Tongue (tissue), 3 donors: ENCODE measurements at places on chromosomes 13 and 19.

DNA sequence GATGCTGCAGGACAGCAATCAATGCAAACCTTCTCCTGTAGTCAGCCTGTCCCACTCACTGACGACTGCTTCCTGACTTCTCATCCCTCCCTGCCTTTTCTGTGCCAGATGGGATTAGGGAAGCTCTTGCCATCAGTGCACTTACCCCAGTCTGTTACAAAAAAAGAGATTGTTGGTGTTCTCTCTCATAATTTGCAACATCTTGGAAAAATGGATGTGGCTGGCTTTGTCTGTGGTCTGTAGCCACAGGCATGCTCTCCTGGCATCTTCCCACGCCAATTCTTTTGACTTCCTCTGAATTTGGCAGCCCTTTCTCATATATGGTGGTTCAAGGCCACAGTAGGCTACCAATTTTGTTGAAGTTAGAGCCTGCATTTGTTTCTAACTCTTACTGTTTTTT lies 11.6 kb upstream of the HTR2A start:
- no peak for DNase-seq

DNA sequence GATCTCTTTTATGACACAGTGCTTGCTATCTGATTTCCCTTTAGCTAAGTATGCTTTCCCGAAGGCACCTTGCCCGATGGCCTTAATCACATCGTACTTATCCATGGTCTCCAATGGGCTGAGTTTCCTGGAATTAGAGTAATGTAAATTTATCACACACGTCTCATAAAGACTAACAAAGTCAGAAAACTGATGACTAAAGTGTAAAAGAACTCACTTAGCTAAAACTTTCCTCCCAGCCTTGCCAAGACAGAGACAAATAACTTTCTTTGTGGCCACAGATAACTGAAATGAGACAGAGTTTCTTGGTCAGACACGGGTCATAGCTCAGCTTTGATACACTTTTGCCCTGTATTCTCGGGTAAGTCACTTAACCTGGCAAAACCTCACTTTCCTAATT lies 1.5 kb downstream of the NEK5 start:
- no peak for DNase-seq

DNA sequence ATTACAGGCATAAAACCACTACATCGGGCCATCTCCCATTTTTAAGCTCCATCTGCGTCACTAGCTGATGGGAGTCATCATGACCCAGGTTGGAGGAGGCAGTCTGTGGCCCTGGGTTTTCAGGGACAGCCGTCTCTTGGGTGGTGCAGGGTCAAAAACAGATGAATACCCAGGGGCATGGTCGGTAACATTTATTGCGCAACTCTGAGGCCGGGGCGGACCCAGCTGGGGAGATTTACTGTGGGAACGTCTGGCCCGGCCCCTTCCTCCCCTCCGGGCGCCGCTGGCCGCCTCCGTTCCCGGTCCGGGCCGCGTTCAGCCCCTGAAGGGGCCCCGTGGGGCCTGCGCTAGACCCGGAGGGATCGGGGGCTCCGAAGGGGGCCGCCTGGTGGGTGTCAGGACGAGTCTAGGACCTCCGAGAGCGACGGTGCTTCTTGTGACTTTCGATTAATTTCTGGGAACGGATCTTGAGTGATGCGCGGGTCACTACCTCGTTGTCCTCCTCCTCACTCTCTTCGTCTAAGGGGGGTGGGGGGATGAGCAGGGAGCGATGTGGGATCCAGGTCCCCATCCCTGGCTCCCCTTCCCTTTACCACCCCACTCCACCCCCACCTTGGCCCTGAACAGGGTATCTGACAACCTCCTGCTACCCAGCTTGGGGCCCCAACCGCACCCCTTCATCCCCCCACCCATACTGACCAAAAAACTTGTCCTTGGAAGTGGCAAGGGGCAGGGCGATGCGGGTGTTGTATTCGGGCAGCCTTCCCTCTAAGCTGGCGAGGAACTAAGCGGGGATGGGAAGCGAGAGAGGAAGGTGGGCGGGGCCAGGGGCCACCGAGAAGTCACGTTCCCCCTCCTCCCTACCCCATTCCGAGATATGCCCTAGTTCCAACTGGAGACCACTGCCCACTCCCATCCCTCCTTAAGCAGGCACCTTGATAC lies 1.6 kb upstream of the RGL3 start:
- DNase-seq, result no peak

DNA sequence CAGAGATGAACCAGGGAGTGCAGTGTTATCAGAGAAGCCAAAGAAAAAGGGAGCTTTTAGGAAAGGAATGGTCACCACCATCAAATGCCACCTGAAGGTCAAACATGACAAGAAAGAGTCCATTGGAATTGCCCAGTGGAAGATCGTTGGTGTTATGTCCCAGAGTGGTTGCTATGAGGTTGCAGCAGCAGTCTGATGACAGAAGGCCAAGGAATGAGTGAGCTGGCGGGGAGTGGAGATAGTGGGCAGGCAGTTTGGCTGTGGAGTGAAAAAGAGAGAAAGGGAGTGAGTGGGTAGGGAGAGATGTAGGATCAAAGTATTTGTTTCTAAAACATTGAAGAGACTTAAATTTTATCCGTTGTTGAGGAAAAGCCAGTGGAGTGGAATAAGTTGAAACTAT lies 117.4 kb upstream of the WASF3 start:
- no peak for DNase-seq

DNA sequence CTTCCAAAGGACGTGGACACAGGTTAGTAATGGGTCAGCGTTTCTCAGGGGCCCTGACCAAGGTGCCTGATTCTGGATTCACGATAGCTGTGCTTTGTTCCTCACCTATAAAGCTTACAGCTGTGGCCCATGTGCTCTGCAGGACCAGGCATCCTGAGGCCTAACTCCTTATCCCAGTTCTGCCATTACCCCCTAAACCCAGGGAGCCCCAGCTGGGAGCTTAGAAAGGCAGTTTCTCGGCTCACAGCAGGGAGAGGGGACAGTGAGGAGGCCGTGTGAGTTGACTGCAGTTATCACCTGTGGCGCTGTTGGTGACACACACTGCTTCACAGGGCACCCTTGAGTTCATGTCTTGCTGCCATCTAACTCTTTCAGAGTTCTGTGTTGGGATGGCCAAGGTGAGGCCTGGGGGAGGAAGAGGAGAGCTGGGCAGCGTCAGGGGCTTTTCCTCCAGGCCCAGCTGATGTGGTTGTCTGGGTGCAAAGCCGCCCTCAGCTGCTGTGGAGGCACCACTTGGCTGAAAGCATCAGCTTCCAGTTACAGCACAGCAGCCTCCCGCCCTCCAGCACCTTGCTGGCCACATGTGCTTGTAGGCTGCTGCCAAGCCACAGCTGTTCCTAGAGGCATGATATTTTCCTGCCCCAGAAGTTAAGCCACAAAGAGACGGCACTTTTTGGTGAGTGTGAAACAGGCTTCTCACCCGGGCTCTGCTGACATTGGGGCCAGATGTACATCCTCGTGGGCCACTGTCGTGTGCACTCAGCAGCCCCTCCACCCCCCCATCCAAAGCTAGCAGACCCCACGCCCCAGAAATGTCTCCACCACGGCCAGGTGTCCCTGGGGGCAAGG lies 99.6 kb upstream of the MCF2L start:
- DNase-seq, result peak; percentile 80

GRCh38 chr13:92346046-92346445 lies 880.6 kb upstream of the GPC6 start:
- no peak for DNase-seq

DNA sequence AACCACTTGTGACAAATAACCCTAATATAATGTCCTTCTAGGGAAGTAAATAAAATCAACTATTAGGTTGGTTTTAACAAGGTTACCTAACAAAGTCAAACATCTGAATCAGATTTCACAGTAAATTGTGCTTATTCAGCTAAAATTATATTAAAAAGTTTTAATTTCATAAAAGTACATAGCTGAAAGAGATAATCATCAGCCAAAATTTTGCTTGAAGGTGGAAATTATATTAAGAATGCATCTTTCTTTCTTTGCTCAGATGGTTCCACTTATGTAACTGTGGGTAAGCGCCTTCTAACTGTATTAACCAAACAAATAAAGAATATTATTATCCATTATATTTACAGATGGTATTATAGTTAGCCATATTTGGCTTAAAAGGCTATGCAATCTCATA lies 2840.3 kb upstream of the PCDH20 start:
- no peak for DNase-seq

- no peak for DNase-seq
These were observed 23.4 kb downstream of the MED26 start for GRCh38 chr19:16604615-16605014.

- DNase-seq, result peak; percentile 48
These were observed 597.3 kb downstream of the DCT start for GRCh38 chr13:93882086-93882651.

DNA sequence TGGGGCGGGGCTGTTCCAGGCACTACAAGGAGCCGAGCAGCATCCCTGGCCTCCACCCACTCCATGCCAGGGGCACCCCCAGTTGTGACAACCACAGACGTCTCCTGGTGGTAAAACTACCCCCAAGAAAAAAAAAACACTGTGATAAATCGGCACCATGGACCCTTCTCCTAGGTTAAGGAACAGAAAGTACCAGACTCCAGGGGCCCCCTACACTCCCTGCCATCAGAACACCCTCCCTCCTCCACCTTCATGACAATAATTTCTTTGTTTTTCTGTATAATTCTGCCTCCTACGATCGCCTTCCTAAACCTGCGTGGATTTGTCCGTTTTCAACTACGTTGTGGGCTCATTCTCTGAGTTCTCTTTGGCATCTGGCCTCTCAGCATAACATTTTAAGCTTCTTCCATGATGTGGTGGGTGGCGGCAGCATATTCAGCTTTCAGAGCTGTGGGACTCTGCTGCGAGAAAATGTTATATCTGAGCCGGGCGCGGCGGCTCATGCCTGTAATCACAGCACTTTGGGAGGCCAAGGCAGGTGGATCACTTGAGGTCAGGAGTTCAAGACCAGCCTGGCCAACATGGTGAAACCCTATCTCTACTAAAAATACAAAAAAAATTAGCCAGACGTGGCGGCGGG lies 8.6 kb downstream of the TLE2 start:
- no peak for DNase-seq

- DNase-seq, result no peak
These were observed 126.7 kb downstream of the STARD13 start for GRCh38 chr13:33158816-33159215.

DNA sequence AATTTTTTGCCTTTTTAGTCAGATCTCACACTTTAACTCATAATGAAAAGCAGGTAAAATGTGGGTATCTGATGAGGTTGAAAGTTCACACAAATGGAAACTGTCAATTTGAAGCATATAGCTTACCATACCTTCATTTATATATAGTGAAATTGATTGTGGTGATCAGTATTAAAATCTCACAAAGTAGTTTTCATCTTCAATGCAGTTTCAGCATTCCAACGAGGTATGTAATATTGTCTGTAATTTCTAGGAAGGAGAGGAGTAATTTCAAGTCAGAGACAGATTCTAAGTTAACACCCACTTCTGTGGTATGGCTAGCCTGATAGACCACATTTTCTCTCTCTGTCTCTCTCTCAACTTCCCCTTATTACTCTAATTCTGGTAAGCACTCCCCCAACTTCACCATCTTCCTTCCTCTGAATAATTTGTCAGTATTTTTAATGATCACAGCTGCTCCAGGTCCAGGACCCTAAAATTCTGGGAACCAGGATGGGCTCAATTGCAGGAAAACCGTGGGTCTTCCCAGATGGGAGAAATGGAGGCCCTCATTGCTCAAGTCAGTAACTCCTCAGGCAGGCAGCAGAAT lies 455.7 kb downstream of the FGF9 start:
- no peak for DNase-seq
